ENCODE measurements at places on chromosomes 5 and 9.

DNA sequence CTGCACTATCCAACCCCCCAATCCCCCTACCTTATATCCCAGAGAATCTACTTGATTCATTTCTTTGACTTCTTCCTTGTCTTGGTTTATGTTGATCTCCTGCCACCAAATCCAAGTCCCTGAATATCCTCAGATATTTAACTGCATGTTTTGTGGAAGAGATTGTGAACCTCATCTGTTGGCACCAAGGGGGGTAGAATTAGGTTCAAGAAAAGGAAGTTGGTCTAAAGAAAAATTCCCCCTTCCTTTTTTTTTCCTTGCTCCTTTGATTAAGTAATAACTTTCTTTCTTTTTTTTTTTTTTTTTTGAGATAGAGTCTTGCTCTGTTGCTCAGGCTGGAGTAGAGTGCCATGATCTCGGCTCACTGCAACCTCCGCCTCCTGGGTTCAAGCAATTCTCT lies 526 bp upstream of the CD14 start:
- H3K27me3 ChIP-seq = peaks cover 22% of the 10 kb centered on the region
- no peaks in the 10 kb centered on the region for H3K36me3 ChIP-seq
- H3K4me1 ChIP-seq = peaks cover 16% of the 10 kb centered on the region
- no peak overlapping the region for H3K27ac ChIP-seq
- H3K4me3 ChIP-seq = no peak overlapping the region
- DNase-seq = no peak

DNA sequence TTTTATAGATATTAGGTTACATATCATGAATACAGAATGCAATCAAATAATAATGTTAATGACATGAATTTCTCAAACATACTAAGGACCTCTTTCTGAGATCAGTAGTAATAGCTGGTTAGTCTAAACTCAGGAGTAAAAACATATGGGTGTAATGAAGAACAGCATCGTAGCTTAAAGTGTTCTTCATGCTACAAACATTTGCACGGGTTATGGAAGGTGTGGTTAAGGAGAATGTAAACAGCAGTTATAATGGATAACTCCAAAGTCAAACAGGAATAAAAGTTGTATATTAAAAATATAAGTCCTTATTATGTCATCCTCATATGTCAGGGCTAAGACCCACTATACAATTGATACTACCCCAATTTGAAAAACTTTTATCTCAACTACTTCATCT lies 112.5 kb downstream of the RICTOR start:
- no peak overlapping the region for H3K4me3 ChIP-seq
- H3K27me3 ChIP-seq = no peaks in the 10 kb centered on the region
- peaks cover 52% of the 10 kb centered on the region for H3K36me3 ChIP-seq
- no peak for DNase-seq
- H3K27ac ChIP-seq = no peak overlapping the region

GRCh38 chr5:10975945-10976344 lies 214.9 kb upstream of the DAP start:
- no peaks in the 10 kb centered on the region for H3K36me3 ChIP-seq
- H3K27me3 ChIP-seq = no peaks in the 10 kb centered on the region
- DNase-seq = peak; percentile 76
- no peak overlapping the region for H3K4me3 ChIP-seq
- H3K27ac ChIP-seq = no peak overlapping the region

DNA sequence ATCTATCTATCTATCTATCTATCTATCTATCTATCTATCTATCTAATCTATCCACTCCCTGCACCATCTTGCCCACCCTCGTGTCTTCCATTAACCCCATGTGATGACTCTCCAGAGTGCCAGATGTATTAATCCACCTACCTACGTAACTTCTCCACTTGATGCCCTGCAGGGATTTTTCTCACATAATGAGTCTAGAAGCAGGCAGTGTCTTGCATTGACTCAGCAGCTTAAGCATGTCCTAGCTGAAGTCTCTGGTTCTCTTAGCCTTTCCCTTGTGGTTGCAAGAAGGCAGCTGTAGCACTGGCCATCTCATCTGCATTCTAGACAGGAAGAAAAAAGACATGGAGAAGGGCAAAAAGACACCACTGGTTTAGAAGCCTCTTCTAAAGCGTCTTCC lies 96.7 kb upstream of the ALDH1B1 start:
- no peaks in the 10 kb centered on the region for H3K4me1 ChIP-seq
- peaks cover 21% of the 10 kb centered on the region for H3K27me3 ChIP-seq
- no peaks in the 10 kb centered on the region for H3K36me3 ChIP-seq

DNA sequence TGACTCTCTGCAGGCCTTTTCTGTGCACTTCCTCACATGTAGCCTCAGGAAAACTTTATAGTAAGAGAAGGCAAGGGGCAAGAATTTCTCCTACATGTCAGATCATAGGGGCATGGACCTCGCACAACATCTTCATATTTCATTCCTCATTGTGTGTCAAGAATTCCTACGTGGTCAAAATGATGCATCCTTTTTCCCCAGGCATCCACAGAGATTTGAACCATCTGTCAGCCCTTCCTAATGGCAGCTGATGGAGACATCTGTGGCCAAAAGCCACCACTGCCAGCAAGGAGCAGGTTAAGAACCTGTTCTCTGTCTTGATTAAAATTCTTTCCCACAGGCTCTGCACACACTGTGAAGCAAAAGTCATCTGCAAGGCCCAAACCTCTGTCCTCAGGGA lies 42.5 kb downstream of the MFAP3 start:
- H3K27ac ChIP-seq = no peak overlapping the region
- no peak overlapping the region for H3K4me3 ChIP-seq
- H3K4me1 ChIP-seq = peaks cover 4% of the 10 kb centered on the region
- no peaks in the 10 kb centered on the region for H3K36me3 ChIP-seq
- no peak for DNase-seq
